ENCODE measurements at places on chromosomes 6 and 20. TPM values are rescaled to one million over a fixed set of nuclear protein-coding genes. Genes with fewer than 3 reads are reported as not detected.

- no peak for DNase-seq
Measured at GRCh38 chr6:162960679-162961457, 233.1 kb downstream of the PACRG start.

DNA sequence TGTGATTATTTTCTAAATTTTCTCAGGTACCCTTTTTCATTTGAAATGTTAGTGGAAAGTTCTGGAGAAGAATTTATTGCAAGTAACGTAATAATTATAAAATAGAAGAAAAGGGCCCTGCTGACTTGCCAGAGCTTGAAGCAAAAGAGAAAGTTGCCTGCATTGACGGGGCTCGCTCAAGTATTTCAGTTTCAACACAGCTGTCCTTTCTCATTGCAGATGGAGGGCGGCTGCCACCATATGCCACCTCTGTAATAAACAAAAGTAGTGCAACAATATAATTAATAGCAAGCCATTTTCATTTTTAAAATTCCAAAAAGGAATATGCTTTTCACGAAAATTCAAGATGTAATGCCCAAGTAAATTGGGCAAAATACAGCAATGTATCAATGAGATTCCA lies 246.2 kb downstream of the PACRG start:
- no peak for DNase-seq

The HLA-DRB1 gene
- total RNA-seq, result 4.2 TPM

GRCh38 chr6:34888874-34889555 lies at the start of gene ANKS1A:
ANKS1A (plus strand) TSS chr6:34889255; CDS start chr6:34889403, 148 bp downstream.
- DNase-seq, result peak; percentile 92

- DNase-seq, result no peak
Measured at GRCh38 chr20:48556956-48557355, 270.8 kb downstream of the PREX1 start.

- DNase-seq, result no peak
Measured at GRCh38 chr20:63471717-63471980, 806 bp downstream of the KCNQ2 start.

DNA sequence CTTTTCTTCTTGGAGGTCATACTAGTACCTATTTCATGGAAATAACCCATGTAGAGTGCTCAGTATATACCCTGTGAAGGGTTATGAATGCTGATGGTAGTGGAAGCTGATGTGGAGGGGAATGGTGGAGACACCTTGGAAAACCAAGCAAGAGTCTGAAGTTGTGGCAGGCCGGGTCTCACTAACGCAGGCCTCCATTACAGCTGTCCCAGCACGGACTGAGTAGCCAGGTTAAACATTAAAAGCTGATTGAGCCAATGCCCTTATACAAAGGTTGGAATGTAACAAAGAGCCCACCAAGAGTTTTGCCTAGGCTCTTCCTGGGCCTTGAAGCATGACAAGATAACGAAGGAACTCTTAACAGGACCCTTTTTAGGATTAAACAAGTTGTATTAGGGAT lies 2.1 kb upstream of the PCMTD2 start:
- no peak for DNase-seq

GRCh38 chr6:110833831-110834230 lies 18.6 kb upstream of the CDK19 start:
- DNase-seq, result no peak

GRCh38 chr6:153063936-153064335 lies 61.4 kb upstream of the MTRF1L start:
- DNase-seq, result no peak
